ENCODE measurements at places on chromosomes 11 and 22.

GRCh38 chr22:22753526-22754267 lies 109.3 kb downstream of the GGTLC2 start:
- no peak for DNase-seq

DNA sequence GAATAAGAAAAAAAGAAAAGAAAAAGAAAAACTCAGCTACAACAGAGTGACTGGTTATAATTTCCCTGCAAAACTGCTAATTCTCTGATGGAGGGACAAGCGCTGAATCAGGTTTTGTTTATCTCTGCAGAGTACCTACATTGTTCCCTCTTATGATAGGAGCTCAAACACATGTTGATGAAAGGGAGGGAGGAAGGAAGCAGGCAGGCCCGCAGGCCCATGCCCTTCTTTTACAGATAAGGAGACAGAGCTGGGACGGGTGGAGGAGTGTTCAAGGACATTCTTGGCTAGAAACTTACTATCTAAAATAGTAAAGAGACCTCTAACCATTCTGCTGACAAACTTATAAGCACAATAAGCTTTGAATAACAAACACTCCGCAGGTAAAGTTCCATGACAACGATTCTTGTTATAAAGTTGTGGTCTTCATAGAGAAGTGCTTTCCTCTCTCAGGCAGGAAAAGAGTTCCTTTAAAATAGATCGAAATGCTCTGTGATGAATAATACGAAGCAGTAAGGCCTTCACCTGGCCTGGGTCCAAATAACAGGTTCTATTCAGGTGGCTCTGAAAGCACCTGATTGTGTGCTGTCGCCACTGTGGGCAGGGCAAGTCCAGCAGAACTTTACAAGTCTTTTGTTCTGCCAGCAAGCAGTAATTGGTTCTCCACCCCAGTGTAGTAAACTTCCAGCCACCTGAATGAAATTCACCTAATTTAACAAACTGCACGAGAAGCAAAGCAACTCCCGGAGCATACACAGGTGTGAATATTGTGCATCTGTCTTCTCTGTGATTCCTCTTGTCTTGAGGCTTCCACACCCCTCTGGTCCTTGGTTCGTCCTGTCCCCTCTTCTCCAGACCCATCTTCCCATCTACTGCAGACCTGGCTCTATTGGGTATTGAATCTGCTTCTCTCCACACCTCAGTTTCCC lies 15.3 kb upstream of the MICAL2 start:
- no peak for DNase-seq

- DNase-seq, result no peak
These were observed 123.3 kb upstream of the RASSF10 start for GRCh38 chr11:12885717-12886239.

DNA sequence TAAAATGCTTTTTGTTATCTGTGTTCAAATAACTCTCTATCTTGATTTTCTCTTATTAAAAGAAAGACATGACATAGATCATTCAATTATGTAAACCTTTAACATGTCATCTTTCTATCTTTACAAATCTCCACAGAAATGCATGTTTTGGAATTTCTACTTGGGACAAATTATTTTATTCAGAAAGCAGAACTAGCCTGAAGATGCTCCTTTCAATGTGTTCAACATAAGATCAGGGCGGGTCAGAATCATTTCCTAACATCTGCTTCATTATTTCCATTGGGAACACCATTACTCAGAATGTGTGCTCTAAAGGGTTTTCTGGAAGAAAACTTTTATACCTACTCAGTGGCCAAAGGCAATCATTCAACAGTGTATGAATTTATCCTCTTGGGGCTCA lies at the start of gene OR5AL1:
Gene OR5AL1 (plus strand): TSS at position 301 of the 400 bp plus-strand sequence.
- DNase-seq, result no peak

Measured in C1 segment of cervical spinal cord (tissue), 14 donors.